ENCODE measurements at places on chromosomes 2 and 18.
A peak's percentile ranks its signal among the peaks of the same experiment; 100 is the strongest.

- DNase-seq = no peak
Observed at GRCh38 chr2:119721462-119721861, 38.3 kb upstream of the PTPN4 start.

DNA sequence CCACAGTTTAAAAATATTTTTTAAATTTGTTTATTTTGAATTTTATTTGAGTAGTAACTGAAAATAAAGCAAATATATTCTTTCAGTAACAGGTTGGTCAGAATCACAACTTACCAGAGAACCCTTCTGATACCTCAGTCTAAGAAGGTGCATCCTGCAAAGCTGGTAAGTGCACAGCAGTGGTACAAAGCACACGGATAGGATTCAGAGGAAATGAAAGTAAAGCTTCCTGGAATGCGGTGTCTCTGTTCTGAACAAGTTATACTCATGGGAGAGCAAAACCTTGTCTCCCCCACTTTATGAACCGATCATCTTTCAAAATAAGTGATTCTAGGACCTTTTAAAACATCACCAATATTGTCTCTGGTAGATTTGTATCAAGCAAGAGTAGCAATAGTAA is 398.3 kb downstream of the TMX3 start:
- DNase-seq = no peak

GRCh38 chr2:207896525-207897285 is 127.0 kb upstream of the FZD5 start:
- DNase-seq = no peak

GRCh38 chr2:117108741-117109267 is 705.7 kb upstream of the DDX18 start:
- DNase-seq = no peak

GRCh38 chr2:226906163-226906693 is 70.4 kb downstream of the RHBDD1 start:
- no peak for DNase-seq

DNA sequence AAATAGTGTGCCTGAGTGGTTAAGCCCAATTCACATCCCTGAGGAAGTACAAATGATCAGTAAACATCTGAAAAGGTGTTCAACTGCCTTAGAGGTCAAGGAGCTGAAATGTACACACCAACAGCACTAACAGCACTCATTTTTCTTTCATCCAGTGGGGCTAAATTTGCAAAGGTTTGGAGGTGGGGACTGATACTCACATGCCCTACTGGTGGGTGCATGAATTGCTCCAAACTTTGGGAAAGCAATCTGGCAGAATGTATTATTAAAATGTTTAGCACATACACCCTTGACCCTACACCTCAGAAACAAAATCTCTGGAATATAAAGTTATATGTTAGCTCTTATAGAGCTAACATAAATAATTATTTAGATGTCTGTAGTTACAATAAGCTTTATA is 19.0 kb upstream of the FAM178B start:
- DNase-seq = peak; percentile 9

DNA sequence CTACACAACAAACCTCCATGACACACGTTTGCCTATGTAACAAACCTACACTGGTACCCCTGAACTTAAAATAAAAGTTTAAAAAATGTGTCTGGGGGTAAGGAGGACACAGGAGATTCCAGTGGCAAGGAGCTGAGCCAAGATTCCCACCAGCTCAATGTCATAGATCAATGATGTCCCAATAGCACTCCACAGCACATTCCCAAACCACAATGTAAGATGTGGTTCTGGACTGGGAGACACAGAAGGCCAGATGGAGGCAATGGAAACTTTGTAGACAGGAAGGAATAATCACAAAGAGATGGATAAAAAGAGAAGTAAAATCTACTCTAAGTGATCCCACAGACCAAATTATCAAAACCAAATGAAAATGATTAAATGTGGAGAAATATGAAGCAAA is 312.4 kb upstream of the SOX11 start:
- no peak for DNase-seq

DNA sequence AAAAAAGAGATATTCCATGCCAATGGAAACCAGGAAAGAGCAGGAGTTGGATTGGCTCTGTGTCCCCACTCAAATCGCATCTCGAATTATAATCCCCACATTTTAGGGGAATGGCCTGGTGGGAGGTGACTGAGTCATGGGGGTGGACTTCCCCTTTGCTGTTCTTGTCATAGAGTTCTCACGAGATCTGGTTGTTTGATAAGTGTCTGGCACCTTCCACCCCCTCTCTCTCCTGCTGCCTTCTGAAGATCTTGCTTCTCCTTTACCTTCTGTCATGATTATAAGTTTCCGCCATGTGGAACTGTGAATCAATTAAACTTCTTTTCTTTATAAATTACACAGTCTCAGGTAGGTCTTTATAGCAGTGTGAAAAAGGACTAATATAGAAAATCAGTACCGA is 355.6 kb downstream of the NBAS start:
- no peak for DNase-seq

DNA sequence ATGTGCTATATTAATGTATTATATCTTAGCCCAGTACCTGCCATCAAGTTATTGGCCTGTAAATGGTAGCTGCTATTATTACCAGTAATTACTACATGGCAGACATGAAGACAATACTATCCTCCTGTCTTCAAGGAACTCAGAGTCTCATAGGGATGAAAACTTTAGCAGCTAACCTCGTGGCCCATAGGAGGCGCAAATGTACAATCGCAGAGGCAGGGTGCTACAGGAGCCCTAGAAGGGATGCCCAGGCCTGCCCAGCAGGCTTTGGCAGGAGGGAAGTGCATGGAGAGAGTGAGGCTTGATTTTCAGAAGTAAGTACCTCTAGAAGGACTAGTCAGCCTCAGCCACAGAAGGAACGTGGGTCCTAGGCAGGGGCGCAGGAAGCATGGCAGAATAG is 44.7 kb upstream of the KIDINS220 start:
- peak; percentile 49 for DNase-seq

- DNase-seq = no peak
Observed at GRCh38 chr2:2939078-2939795, 438.4 kb downstream of the EIPR1 start.

DNA sequence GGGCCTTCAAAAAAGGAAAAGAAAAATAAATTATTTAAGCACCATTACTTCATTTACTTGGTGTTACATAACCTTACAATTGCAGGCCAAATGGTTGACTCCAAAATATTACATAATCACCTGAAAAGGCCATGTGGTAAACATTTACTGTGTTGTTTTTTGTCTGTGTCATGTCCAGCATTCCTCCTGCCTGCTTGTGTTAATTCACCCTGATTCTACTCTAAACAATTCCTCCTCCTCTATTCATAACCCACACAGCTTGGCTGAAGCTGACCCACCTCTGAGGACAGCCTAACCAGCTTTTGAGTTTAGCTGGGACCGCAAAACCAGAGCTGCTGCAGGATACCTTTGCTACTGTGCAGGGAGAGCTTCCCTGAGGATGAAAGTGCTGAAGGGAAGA is 35.4 kb downstream of the TMX3 start:
- peak; percentile 24 for DNase-seq
